ENCODE measurements at places on chromosomes 3 and 15.

DNA sequence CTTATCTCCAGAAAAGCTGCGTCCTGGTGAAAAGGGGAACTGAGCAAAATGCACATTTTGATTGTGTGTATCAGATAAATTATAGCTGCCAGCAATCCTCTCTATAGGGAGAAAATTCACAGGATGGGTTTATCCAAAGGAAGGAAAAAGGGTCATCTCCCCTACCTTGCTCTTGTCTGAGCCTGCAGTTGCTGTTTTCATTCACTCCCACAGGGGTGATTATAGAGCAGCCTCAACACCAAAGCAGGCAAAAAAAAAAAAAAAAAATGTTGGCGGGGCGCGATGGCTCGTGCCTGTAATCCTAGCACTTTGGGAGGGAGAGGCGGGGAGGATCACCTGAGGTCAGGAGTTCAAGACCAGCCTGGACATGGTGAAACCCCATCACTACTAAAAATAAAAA lies 333.7 kb downstream of the ROBO2 start:
- no peak for DNase-seq

- peak; percentile 14 for DNase-seq
Measured at GRCh38 chr15:97976766-97977503, 16.4 kb downstream of the ARRDC4 start.

GRCh38 chr3:151087648-151088047 lies 2.2 kb downstream of the MED12L start:
- DNase-seq: no peak

DNA sequence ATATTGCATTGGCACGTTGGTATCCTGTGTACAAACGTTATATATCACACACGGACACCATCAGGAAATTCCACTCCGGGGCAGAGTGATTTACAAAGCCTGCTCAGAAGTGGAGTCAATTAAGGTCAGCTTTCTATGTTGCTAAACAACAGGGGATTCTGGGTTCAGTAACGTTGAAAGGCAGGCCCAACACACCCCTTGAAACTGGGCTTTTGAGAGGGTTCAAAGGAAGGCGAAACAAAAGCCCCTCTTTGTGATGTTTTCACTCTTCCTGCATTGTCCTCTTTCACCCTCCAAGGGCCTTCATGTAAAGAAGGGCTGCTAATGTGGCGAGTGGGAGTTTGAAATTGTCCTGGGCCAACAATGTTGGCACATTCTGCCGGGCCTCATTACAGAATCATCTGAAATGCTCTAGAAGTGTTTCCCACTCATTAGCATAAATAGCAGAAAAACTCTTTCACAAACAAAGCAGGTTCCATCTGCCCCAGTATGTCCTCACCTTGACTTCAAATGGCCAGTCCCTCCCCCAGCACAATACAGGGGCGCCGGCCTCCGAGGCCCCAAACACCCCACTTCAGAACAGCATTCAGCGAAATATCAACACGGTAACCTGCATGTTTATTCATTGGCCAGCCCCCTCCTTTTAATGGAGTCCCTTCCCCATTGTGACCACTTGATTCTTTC lies 76.4 kb downstream of the HES1 start:
- no peak for DNase-seq

- peak; percentile 50 for DNase-seq
Measured at GRCh38 chr15:65132878-65133547, 595 bp downstream of the PDCD7 start.

DNA sequence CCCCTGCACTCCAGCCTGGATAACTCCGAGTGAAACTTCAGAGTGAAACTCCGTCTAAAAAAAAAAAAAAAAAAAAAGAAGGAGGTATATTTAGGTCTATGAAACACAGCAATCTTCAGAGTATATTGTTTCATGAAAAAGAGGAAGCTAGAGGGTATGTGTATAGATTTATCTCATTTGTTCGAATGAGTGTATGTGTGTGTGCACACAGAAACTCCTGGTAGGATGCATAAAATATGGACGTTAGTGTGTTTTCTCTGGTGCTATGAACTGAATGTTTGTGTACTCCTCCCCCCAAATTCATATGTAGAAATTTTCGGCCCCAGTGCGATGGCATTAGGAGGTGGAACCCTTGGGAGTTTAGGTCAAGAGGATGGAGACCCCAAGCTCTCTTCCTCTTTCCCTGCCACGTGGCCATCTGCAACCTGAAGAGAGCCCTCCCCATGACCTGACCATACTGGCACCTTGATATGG lies 98.6 kb upstream of the KLF13 start:
- DNase-seq: no peak

DNA sequence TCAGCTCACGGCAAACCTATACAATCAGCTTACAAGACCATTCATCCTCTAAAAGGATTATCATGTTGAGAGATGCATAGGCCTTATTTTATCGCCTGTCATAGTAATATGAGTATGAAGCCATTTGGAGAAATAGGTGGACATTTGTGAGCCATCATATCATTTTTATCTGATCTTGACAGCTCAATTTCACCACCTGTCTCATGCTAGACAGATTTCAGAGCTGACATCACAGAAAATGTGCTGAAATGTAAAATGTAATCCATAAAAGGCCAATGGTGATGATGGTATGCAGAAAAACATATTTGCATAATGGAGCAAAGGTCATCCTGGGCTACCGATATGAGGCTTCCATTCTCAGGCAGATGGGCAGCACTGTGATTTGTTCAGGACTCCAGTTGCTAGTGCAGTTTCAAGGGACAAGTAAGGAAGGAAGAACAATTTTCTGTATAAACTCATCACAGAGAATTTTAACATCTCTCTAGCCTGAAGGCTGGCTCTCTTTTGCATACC lies 221.5 kb downstream of the ULK4 start:
- DNase-seq: no peak

DNA sequence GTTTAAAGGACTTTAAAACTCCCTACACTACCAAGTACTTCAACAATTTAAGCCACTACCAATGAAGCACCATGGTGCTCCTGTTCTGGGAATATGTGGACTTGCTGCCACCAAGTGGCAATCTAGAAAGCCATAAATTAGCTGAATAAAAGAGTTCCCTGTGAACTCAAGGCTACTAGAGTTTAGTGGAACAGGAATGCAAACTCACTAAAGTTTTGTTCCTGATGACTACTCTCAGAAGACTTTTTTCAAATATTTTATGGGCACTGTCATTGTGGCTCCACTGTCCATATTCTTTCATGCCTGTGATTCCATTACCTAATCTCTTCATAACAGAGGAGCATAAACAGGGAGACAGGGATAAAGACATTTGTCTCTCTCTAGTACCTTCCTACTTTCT lies 63.9 kb downstream of the TMCC1 start:
- peak; percentile 89 for DNase-seq

DNA sequence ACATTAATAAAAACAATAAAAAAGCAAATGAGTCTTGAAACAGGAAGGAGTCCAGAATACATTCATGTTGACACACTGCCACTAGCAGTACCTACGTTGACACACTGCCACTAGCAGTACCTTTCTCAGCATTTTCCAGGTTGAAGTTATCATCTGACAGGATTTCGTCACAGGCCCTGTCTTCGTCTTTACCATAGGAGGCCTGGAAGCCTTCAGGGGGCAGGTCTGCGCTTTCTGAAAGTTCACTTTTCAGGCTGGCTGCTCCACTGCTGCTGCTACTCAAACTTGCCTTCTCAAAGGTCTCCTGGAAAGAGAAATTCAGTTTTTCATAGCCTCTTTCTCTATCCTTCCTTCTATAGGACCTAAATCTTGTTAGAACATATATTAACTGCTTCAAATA lies 194.7 kb downstream of the NEK10 start:
- DNase-seq: no peak

GRCh38 chr3:122560680-122561079 lies 3.4 kb downstream of the PARP9 start:
- DNase-seq: peak; percentile 79

DNA sequence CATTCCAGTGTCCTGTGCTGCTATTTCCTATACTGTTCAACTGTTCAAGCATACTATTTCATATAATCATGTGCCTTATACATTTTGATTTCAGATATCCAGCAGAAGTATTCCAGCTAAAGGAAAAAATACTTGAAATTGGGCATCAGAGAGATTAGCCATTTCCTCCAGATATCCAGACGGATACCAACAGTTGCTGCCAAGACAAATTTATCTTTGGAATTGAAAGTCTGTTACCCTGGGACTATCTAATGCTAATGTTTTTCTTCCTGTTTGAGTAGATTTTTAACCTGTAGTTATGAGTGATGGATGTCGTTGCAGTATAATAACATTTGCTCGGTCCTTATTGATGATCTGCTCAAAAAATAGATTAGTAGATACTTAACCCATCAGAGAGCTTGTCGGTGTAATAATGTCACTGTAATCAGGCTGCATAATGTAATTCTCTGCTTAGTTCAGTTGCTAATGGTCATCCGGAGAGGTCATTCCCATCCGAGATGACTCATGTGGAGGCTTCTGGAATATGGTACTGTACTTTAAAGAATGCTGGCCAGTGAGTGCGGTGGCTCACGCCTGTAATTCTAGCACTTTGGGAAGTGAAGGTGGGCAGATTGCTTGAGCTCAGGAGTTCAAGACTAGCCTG lies 51.5 kb downstream of the TIMP4 start:
- DNase-seq: no peak

GRCh38 chr3:38985581-38985980 lies 66.2 kb downstream of the SCN11A start:
- DNase-seq: peak; percentile 36

DNA sequence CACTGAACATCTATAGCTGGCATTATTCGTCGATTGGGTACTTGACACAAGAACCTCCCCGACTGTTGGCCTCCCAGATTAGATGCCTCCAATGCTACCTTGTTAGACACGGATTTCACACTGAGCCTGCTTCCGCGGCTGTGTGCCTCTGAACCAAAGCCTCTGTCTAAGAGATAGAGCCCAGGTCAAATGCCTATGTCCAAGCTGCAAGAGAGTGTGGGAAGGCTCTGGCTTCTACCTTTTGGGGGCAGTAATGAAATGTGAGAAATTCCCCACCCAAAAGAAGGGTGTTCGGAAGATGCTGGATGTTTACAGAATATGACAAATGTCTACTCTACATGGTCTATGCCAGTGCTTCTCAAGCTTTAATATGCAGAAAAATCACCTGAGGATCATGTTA lies 2.0 kb upstream of the RPUSD2 start:
- peak; percentile 35 for DNase-seq

DNA sequence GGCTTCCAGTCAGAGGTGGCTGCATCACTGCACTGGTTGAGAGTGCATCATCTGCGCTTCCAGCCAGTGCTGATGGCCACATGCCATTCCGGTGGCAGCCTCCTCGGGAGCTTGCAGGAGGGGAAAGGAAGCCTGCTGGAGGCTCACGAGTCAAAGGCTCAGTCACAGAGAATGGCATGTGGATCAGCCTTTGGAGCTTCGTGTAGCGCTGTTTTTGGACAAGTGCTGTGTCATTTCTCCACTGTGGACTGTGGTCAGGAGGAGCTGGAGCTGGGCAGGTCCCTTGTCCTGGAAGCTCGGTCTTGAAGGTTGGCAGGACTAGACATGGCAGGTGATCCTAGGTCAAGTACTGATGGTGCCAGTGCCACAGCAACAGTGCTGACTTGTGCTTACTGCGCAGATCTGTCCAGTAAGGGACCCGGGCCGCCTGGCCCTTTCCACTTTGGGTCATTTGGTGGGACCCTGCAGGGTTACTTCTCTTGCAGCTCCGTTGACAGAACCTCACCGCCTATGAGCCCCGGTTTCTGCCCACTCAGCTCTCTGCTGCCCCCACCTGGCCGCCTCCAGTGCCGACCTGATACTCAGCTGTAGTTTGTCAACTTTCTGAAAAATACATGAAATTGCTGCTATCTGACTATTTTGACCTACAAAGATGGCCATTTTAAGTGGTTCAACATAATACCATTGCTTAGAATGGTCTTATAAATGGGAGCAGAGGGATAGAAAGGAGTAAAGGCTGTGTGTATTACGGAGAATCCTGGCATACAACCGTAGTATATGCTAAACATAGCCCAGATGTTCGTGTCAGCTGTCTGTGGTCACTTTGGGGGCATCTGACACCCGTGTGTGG lies 27.6 kb upstream of the TRPM1 start:
- DNase-seq: peak; percentile 19

DNA sequence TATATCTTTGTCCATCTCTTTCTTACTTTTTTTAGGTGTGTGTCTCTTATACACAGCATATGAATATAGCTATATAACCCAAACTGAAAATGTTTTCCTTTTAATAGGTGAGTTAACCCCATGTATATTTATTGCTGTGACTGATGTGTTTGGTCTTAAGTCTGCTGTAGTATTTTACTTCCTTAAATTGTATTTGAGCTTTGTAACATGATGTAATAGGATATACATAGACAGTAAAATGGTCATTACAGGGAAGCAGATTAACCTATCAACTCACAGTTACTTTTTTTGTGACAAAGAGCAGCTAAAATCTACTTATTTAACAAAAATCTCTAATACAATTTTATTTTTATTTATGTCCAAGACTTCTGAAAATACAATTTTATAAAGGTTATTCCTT lies 51.8 kb upstream of the CDAN1 start:
- DNase-seq: no peak

- DNase-seq: peak; percentile 79
Measured at GRCh38 chr3:140378571-140379340, 299.1 kb upstream of the TRIM42 start.

DNA sequence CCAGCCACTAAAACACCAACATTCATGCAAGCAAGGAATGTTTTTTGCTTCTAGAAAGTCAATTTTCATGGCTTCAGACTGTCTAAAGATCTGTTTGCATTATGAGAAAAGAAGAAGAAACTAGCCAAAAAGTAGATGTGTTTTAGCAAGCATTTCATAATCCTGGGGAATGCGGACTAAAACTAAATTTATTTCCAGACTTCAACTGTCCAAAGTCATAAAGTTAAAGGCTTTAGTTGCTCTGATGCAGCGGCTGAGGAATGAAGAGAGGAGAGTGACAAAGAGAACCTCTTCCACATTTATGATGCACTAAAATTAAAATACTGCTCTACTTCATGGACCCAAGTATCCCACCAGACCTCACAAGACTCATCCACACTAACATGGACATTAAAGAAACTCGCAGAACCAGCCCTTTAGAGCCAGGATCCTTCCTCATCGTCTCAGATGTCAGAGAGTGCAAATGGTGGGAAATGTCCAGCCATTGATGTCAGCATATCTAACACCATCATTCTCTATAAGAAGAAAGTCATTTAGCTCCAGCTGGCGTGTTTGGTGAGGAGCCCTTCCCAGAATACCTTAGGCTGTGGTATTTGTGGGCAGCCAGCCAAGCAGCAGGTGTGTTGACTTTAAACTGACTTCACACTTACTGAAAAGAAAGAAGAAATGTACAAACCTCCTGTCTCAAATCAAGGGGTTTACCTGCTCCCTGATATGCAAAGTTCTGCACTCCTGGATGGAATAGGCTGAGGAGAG lies 17.4 kb downstream of the FYCO1 start:
- DNase-seq: no peak

DNA sequence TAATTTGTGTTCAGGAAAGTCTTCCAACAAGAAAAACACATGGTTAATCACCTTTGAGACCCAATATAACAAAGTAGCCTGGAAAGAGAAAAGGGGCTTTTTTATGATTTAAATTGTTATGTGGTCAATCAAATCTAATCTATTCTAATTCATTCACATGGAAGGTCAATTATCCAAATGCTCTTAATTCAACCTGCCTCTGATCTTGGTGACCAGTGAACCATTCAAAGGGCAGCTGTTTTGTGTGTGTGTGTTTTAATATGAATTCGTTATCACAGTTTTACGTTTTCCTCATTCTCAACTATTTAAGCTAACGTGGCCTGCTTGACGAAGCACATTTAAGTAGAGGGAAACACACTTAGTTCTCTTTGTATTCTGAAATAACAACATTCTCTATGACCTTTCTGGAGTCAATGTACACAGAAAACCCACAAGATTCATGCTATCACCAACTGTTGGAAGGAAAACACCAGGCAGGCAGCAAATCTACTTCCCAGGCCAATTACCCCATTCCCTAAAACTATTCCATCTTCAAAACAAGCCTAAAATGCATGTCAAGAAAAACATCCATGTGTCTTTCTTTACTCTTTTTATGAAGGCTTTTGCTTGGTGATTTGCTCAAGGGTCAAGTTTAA lies 195.4 kb downstream of the SUCLG2 start:
- DNase-seq: no peak
